ENCODE measurements at places on chromosomes 12 and 14.
A peak's percentile ranks its signal among the peaks of the same experiment; 100 is the strongest.

DNA sequence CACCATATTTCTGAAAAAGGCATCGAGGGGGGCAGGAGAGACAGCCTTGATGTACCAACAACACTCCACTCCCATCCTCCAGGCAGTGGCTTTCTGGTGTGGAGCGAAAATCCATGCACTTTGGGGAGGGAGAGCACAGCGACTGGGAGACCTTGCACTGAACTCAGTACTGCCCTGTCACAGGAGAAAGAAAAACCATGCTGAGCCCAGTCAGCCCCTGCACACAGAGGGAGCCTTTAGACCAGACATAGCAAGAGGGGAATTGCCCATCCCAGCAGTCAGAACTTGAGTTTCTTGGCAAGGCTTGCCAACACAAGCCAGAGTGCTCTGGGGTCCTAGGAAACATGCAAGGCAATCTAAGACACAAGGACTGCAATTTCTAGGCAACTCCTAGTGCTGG lies 24.8 kb upstream of the SLC6A15 start:
- DNase-seq, result no peak

- DNase-seq, result no peak
Observed at GRCh38 chr14:55973911-55974630, 144.1 kb upstream of the PELI2 start.

DNA sequence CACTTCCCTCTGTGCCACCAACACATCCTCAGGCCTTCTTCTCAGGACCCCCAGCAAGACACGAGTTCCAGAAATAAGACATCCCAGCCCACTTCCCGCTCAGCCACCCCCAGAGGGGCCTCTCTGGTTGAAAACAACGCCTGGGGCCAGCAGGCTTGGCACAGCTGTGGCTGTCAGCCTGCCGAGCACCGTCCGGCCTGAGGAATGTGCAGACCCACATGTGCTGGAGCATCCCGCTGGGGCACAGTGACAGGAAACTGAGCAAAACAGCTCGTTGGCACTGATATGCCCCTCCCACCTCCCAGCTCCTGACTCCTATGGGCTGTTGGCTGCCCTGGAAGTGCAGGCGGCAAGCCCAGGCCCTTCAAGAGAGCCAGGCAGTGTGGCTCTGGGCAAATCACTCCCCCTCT lies 1.4 kb downstream of the SYNE3 start:
- DNase-seq, result no peak

- DNase-seq, result no peak
Observed at GRCh38 chr14:103123634-103124500, 606 bp downstream of the TNFAIP2 start.

- DNase-seq, result no peak
Observed at GRCh38 chr14:60670989-60671388, 21.7 kb upstream of the SIX1 start.

- DNase-seq, result no peak
Observed at GRCh38 chr14:69458350-69458749, 26.2 kb upstream of the PLEKHD1 start.

GRCh38 chr14:52188381-52188780 lies 79.1 kb upstream of the PTGDR start:
- DNase-seq, result no peak

- no peak for DNase-seq
Observed at GRCh38 chr14:30312214-30312613, 246.7 kb upstream of the G2E3 start.

GRCh38 chr14:21017528-21018245 lies 7.2 kb downstream of the NDRG2 start:
- no peak for DNase-seq

- peak; percentile 50 for DNase-seq
Observed at GRCh38 chr14:64788706-64789105, 84.5 kb downstream of the PLEKHG3 start.

DNA sequence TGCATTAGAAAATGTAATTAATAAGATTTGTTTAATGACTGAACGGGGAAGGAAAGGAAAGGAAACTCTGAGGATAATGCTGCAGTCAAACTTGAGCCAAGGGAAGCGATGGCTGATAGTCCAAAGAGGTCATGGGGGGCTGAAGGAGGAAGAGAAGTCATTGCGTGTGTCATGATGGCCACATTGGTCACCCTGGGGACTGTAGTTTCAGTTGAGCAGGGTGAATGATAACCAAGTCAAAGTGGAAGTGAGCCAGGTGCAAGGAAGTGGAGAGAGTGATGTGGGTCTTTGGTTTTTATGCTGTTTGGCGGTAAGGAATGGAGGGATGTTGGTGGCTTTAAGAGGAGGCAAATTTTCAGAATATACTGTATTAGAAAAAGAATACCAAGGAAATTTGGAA lies 21.6 kb downstream of the C12orf75 start:
- no peak for DNase-seq

GRCh38 chr12:96995861-96996260 lies 88.8 kb downstream of the NEDD1 start:
- DNase-seq, result no peak

GRCh38 chr12:121198949-121199348 lies 11.0 kb upstream of the P2RX4 start:
- DNase-seq, result no peak

GRCh38 chr14:51925980-51926379 lies 63.4 kb upstream of the RTRAF start:
- DNase-seq, result no peak

DNA sequence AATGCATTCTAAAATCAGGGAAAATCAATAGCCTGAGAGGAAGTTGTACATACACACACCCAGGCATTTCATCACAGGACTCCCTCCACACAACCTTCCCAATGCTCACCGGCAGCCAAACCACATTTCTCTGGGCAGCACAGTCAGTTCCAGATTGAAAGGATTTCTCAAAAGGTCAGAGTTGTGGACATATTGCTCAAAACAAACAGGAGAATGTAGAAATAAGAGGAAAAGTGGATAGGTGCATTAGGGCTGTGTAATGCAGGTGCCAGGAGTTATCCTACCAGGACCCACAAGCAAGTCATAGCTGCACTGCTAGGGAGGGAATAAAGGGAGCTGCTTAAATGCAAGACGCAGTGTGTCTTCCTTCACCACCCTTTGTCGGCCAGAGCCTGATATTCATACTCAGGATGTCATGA lies 62.9 kb downstream of the GCH1 start:
- no peak for DNase-seq

DNA sequence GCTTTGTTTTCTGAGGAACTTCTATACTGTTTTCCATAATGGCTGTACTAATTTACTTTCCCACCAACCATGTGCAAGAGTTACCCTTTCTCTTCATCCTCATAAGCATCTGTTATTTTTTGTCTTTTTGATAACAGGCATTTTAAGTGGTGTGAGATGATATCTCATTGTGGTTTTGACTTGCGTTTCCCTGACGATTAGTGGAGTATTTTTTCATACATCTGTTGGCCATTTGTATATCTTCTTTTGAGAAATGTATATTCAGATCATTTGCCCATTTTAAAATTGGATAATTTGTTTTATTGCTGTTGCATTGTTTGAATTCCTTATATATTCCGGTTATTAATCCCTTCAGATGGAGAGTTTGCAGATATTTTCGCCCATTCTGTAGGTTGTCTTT lies 10.2 kb upstream of the HMGA2 start:
- DNase-seq, result no peak

DNA sequence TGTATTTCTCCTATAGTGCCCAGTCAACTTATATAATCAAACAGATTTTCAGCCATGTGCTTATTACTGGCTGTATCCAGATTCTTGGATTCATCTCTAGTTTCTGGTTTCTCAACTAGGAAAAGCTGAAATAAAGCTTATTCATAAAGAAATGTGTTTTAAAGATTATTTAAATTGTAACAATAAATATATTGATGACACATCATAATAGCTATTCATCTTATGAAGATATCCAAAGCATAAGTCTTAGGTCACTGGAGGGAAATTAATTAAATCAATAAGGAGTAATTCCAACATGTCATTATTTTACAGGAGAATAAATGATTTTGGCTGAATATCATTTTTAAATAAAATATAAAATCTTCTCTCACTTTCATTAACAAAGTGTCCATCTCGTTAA lies 32.1 kb upstream of the KRR1 start:
- DNase-seq, result no peak

GRCh38 chr12:41302979-41303403 lies 114.9 kb downstream of the PDZRN4 start:
- no peak for DNase-seq

- no peak for DNase-seq
Observed at GRCh38 chr14:52266179-52266578, 1.3 kb upstream of the PTGDR start.

- no peak for DNase-seq
Observed at GRCh38 chr12:122921917-122922316, 26.0 kb upstream of the VPS37B start.

GRCh38 chr12:123713823-123714585 lies 1.9 kb downstream of the ATP6V0A2 start:
- no peak for DNase-seq

- no peak for DNase-seq
Observed at GRCh38 chr14:99327458-99328250, 55.7 kb upstream of the BCL11B start.

DNA sequence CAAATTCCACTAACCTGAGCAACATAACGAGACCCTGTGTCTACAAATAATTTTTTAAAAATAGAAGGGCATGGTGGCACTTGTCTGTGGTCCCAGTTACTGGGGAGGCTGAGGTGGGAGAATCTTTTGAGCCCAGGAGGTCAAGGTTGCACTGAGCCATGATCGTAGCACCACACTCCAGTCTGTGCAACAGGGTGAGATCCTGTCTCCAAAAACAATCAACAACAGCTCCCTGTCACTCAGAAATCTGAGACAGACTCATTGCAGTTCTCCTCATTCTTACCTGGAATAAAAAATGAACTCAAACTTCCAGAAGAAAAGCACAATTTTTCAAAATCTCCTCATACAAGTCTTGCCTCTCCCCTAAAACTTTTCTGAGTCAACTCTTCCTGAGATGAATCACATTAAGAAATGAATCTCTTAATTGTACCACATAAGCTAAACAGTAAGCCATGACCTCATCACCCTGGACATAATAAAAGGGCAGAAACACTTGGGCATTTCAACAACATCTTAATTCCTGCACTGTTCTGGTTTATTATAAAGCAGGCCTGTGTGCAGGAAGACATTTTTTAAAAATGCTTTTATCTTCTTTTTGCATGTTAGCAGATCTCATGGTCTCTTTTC lies 214.3 kb upstream of the CDKN3 start:
- DNase-seq, result no peak

DNA sequence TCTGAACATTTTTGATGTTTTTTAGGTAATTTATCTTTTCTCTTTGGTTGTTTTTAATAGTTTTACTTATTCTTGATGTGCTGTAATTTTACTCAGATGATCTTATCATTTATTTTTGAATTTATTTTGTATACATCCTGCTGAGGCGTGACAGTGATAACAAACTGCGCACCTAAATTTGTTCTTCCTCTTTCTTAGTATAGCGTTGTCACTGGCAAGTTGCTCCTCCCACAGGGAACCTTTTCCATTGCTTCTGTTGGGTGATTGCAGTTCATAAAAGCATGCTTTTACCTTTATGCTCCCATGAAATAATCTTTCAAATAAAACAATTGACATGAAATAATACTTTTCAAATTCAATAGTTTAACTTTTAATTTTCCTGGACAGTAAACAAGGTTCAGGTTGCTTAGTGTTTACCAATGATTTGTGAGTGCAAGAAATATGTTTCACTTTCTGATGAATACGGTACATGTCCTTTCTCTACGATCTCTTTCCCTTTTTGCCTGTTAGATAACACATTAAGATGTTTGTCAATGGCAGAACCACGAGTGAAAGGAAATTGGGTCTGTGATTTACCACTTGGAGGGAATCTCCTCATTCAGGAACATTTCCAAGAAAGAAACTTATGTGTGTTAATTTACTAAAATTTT lies 223.3 kb downstream of the CCDC91 start:
- DNase-seq, result no peak

- no peak for DNase-seq
Observed at GRCh38 chr14:41830714-41831406, 224.2 kb downstream of the LRFN5 start.

DNA sequence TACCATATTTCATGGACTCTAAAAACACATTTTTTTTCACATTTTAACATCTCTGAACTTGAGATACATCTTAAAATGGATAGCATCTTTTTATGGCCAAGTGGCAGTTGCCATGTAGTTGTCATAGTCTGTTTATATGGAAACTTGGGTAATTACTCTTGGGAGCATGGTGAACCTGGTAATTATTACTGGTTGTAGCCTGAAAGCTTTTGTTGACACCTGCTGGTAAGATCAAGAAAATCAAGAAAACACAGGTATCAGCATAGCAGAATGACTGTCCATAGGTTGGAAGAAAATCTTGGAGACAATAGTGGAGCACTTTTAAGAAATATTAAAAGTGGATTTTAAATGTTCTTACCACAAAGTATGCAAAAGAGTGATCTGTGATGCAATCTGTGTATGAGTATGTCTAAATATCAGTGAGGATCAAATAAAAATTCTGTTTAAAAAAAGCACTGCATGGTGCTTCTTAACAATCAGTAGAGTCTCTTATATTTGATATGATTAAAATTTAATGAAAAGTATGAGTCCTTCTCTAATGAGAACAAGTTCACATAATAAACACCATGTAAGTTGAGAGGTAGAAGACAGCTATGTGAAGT lies 44.2 kb downstream of the TTC8 start:
- DNase-seq, result peak; percentile 35

GRCh38 chr14:61537563-61538463 lies 157.5 kb upstream of the HIF1A start:
- peak; percentile 89 for DNase-seq

GRCh38 chr12:2535583-2536204 lies 259.1 kb upstream of the FKBP4 start:
- no peak for DNase-seq

GRCh38 chr12:109018296-109018695 lies 2.6 kb downstream of the SVOP start:
- no peak for DNase-seq

DNA sequence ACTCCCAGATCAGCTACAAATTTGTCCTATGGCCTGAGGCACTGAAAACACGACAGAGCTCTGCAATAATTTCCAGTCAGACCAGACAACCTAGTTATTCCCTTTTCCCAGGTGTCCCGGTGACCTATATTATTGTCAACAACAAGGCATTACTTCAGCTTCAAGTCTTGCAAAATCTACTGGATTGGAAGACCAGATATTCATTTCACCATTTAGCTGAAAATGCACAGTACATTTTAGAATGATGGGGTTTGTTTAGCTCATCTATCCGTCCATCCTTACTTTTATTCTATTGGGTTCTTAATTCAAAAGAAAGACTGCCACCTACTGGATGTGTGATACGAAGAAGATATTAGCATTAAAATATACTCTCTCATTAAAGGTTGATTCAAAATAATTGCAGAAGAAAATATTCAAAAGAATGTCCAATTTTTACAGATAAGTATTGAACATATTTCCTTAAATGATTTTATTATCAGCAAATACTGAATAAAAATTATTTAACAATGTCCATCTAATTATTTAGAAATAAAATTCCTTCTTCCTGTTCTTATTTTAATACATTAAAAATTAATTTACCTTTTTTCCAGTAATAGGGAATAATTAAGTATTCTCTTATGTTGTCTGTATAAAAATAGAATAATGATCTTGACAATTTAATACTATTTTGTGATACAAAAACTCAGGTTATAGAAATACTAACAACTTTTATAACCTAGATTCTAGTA lies 244.9 kb upstream of the LRIG3 start:
- DNase-seq, result no peak

GRCh38 chr12:44847888-44848702 lies 28.0 kb downstream of the NELL2 start:
- DNase-seq, result no peak

GRCh38 chr12:3473844-3474243 lies 17.2 kb upstream of the PRMT8 start:
- DNase-seq, result no peak

GRCh38 chr12:112944024-112944690 lies 5.9 kb downstream of the OAS3 start:
- no peak for DNase-seq

- no peak for DNase-seq
Observed at GRCh38 chr12:132170637-132171292, 26.5 kb downstream of the NOC4L start.

Data from NCI-H2107 (cell line).